ENCODE measurements at places on chromosomes 6 and 20.

DNA sequence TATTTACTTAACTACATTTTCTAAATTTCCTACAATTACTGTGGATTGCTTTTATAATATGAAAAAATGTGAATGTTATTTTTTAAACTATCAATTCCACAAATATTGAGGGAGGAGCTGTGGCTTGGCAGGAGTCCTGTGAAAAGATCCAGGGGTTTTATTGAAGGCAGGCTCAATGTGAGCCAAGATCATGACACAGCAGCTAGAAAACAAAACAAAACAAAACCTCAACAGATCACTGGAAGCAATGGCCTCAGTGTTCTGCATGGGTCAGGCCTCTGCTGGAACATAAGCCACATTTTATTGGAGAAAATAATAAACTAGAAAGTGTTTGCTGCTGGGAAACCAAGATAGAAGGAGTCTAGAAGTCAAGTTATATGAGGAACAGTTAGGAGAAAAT, 19.4 kb upstream of the RCAN2 start:
- DNase-seq: no peak

- DNase-seq: no peak
Observed at GRCh38 chr20:48556956-48557355, 270.8 kb downstream of the PREX1 start.

DNA sequence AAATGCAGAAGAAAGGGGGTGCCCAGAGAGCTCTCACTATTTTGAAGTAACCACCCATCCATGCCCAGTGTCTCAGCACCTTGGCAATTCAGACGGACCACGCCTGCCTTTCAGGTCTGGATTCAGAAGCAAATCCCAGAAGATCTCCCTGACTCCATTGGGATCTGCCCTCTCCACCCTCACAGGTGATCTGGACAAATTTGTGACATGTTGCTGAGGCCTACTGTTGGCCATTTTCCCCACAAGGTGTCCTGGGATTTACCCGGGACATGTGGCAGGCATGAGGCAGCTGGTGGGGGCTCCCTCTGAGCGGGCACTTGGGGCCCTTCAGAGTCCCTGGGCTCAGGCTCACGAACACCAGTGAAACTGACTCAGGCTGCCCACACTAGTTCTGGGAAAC, 51.9 kb upstream of the IYD start:
- no peak for DNase-seq

GRCh38 chr6:135088818-135089809, 34.5 kb upstream of the HBS1L start:
- peak; percentile 18 for DNase-seq

DNA sequence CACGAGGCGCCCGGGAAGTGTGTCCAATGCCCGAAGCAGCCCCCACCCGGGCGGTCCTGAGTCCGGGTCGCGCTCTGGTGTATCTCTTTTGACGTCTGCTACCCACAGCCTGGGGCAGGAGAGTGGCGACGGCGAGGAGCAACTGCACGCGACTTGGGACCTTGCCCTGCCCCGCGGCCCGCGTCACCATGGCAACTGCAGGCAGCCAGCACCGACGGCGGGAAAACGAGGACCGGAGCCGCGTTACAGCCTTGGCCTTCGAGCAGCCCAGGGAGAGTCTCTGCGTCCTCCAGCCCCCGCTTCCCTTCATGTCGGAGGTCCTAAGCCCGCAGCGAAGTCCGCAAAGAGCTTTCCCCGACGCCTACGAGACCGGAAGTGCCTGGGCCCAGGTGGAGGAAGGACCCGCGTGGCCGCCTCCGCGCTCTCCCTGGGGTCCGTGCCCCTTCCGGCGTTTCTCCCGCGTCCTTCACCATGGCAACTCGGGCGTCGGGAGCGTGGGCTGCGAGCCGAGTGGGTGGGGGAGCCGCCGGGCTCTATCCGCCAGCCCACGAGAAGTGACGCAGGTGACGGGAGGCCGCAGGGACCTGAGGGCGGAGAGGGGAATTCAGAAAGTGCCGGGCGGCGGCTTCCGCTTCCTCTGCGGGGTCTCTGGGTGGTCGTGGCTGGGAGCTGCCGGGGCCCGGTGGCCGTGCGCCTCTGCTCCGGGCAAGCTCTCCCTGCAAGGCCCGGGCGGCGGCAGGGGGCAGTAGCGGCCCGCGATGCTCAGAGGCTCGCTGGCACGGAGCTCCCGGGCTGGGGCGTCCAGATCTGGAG, 88.6 kb upstream of the TGM3 start:
- DNase-seq: peak; percentile 53

DNA sequence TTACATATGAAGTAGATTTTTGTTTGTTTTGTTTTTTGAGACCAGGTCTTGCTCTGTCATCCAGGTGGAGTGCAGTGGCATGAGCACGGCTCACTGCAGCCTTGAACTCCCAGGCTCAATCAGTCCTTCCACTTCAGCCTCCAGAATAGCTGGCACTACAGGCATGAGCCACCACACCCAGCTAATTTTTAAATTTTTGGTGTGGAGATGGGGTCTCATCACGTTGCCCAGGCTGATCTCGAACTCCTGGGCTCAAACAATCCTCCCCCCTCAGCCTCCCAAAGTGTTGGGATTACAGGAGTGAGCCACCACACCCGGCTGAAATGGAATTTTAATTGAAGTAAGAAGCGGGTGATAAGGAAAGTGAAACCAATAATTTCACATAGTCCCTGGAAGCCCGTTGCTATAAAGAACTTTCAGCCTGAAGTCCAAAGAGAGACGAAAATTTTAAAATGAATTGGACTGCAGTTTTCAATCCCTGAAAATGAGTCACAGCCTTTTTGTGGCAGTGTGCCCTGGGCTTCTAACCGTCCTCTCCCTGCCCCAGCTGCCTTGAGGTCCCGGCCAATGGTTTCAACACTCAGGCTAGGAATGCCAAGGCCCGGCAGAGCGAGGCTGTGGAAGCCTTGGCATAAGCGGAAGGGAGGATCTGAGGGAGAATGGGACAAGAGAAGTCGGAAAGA, 757 bp downstream of the RAET1E start:
- no peak for DNase-seq

- no peak for DNase-seq
Observed at GRCh38 chr20:53855733-53856132, 214.7 kb downstream of the BCAS1 start.

DNA sequence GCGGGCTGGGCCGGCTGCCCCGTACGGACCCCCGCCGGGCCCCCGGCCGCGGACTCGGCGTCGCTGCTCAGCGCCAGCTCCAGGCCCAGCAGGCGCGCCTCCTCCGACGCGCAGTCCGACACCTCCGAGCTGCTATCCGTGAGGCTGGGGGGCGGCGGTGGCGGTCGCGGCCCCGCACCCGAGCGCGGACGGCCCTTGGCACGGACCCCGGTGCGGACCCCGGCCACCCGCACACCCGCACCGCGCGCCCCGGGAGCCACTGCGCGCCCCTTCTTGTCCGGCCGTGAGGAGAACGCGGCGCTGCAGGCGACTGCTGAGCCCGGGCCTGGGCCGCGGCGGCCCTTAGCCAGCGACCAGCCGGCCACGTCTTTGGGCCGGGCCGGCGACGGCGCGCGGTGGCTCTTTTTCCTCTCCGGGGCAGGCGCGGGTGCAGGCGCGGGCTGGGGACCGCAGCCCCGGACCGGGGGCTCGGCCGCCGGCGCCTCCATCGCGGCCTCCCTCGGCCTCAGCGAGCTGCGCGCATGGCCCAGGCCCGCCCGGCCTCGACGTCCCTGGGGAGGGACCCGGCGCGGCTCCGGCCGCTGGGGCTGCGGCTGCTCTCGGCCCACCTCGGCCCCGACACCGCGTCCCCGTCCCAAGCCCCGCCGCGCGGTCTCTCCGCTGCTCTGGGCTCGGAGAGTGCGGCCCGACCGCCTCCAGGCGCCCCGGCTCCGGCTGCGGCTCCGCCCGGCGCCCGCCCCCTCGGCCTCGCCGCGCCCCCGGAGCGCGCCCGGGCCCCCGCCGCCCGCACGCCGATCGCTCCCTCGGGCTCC, 12.9 kb upstream of the TLDC2 start:
- DNase-seq: no peak
